ENCODE measurements at places on chromosomes 12 and 14. TPM values are rescaled to one million over a fixed set of nuclear protein-coding genes. Genes with fewer than 3 reads are reported as not detected.
A peak's percentile ranks its signal among the peaks of the same experiment; 100 is the strongest.

DNA sequence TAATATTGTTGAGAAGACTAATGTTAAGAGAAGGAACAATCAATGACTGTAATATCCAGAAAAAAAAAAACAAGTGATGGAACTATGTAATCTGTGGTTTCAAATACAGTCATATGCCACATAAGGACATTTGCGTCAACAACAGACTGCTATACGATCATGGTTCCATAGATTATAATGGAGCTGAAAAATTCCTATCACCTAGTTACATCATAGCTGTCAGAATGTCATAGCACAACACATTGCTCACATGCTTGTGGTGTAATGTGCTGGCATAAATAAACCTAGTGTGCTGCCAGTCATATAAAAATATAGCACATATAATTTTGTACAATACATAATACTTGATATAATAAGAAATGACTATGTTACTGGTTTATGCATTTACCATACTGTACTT lies 653.5 kb downstream of the TRHDE start:
- no peaks in the 10 kb centered on the region for H3K36me3 ChIP-seq
- H3K27me3 ChIP-seq: no peaks in the 10 kb centered on the region
- H3K27ac ChIP-seq: no peak overlapping the region
- no peak for DNase-seq

- no peaks in the 10 kb centered on the region for H3K36me3 ChIP-seq
- no peak overlapping the region for H3K4me3 ChIP-seq
- H3K27me3 ChIP-seq: no peaks in the 10 kb centered on the region
- H3K4me1 ChIP-seq: peaks cover 73% of the 10 kb centered on the region
- H3K27ac ChIP-seq: peak overlapping the region; percentile 72
Observed at GRCh38 chr14:68550338-68550715, 242.5 kb downstream of the ZFP36L1 start.

GRCh38 chr12:6753772-6754356 lies 923 bp upstream of the MLF2 start:
- H3K4me1 ChIP-seq: peaks cover 21% of the 10 kb centered on the region
- DNase-seq: no peak
- peaks cover 31% of the 10 kb centered on the region for H3K36me3 ChIP-seq
- H3K4me3 ChIP-seq: peak overlapping the region; percentile 97
- H3K27ac ChIP-seq: peak overlapping the region; percentile 96
- no peaks in the 10 kb centered on the region for H3K27me3 ChIP-seq

DNA sequence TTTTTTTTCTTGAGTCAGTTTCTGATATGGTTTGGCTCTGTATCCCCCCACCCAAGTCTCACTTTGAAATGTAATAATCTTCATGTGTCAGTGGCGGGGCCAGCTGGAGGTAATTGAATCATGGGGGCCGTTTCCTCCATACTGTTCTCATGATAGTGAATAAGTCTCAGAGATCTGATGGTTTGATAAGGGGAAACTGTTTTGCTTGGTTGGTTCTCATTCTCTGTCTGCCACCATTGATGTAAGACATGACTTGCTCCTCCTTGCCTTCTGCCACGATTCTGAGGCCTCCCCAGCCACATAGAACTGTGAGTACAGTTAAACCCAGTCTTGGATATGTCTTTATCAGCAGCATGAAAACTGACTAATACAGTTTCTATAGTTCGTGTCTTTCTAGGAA lies 42.9 kb downstream of the WNK1 start:
- no peak overlapping the region for H3K4me3 ChIP-seq
- no peak for DNase-seq
- H3K27ac ChIP-seq: no peak overlapping the region
- H3K4me1 ChIP-seq: peaks cover 27% of the 10 kb centered on the region
- H3K36me3 ChIP-seq: no peaks in the 10 kb centered on the region

The PRR4 gene
- 1.7 TPM for total RNA-seq

The C12orf54 gene
- 0.53 TPM for total RNA-seq

The KRT4 gene
- total RNA-seq: 6.4 TPM

The P2RX2 gene
- 0.56 TPM for total RNA-seq
